ENCODE measurements at places on chromosomes 6 and 20. TPM values are rescaled to one million over a fixed set of nuclear protein-coding genes. Genes with fewer than 3 reads are reported as not detected.

GRCh38 chr20:32727683-32728082, 15.6 kb downstream of the COMMD7 start:
- no peaks in the 10 kb centered on the region for H3K27me3 ChIP-seq
- DNase-seq: no peak
- H3K4me1 ChIP-seq: peaks cover 7% of the 10 kb centered on the region
- H3K27ac ChIP-seq: no peak overlapping the region
- no peak overlapping the region for H3K4me3 ChIP-seq
- no peaks in the 10 kb centered on the region for H3K36me3 ChIP-seq

GRCh38 chr6:165636402-165637048, 26.5 kb downstream of the PDE10A start:
- H3K4me3 ChIP-seq: no peak overlapping the region
- no peaks in the 10 kb centered on the region for H3K36me3 ChIP-seq
- H3K27me3 ChIP-seq: peaks cover 4% of the 10 kb centered on the region
- DNase-seq: no peak

DNA sequence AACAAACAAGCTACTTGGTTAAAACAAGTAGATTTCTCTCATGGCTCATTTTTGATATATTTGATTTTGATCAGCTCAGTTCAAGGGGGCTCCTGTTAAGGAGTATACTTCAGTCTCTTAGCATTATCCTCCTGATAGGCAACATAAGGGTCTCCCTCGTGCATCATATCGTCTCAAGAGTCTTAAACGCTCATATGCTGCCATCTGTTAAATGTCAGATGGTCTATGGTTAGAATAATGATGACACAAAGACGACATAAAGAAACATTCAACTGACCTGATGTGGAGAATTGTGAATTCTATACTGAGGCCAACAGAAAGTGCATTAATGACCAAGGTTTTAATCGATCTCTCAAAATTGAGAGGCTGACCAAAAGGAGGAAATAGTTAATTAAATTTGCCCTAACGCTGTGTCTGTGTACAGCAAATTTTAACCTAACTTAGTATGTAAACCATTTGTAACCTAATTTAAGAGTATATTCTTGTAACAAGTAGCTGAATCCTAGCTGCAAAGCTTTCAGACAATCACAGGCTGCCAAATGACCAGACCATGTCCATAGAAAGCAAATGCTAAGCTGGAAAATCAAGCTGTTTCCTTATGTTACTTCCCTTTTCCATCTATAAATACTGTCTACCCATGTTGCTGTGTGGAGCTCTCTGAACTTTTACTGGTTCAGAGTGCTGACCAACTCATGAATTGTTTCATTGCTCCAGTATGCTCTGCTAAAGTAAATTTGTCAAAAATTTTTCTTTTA, 1688.5 kb downstream of the GRIK2 start:
- H3K27me3 ChIP-seq: no peaks in the 10 kb centered on the region
- no peaks in the 10 kb centered on the region for H3K4me1 ChIP-seq

DNA sequence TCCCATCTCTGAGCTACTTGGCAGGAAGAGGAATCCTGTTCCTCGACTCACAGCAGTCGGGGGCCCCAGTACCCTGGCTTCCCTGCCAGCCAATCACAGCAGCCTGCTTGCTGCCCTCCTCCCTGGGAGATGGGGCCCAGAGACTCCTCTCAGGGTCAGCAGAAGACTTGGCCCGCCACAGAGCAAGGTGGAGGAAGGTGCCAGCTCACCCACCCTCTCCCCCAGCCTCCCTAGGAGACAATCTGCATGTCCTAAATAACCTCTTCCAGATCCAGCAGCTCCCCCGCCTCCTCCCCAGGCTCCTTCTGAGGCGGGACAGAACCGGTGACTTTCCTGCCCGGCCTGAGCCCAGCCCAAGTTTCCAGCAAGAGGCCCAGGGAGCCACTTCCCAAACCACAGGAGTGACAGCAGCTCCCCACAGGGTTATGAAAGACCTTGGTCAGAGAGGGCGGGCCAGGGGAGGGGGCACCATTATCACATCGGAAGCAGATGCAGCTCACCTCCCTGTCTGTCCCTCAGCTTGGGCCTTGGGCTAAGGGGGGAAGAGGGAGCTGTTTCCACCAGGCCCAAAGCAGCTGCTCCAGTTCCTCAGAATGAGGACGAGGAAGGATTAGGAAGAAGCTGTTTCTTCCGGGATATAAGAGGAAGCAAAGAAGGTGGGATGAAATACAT, 2.3 kb downstream of the CCND3 start:
- H3K4me1 ChIP-seq: peaks cover 43% of the 10 kb centered on the region
- peaks cover 15% of the 10 kb centered on the region for H3K36me3 ChIP-seq
- no peak overlapping the region for H3K4me3 ChIP-seq
- H3K27ac ChIP-seq: peak overlapping the region; percentile 84
- peak; percentile 29 for DNase-seq

DNA sequence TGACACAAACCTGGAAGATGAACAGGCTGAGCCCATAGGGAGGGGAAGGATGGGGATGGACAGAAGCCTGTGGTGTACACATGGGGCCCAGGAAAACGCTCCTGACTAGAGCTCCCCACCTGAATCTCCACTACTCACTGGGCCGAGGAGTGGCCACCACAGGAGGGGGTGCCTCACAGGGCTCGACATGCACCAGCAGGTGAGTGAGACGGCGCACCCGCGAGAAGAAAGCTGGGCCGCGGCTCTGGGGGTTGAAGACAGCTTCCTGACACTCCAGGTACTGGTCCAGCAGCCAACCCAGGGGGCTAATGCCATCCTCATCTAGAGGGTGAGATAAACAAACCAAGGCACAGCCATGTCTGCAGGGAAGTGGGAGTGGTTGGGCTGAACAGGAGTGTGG, 10.3 kb downstream of the CUL7 start:
- DNase-seq: no peak
- H3K4me3 ChIP-seq: no peak overlapping the region
- no peaks in the 10 kb centered on the region for H3K27me3 ChIP-seq
- no peaks in the 10 kb centered on the region for H3K4me1 ChIP-seq
- peaks cover 17% of the 10 kb centered on the region for H3K36me3 ChIP-seq

- no peaks in the 10 kb centered on the region for H3K36me3 ChIP-seq
- peaks cover 12% of the 10 kb centered on the region for H3K4me1 ChIP-seq
- peak overlapping the region; percentile 8 for H3K27ac ChIP-seq
- DNase-seq: no peak
Observed at GRCh38 chr6:112036088-112036637, 17.7 kb upstream of the CCN6 start.

DNA sequence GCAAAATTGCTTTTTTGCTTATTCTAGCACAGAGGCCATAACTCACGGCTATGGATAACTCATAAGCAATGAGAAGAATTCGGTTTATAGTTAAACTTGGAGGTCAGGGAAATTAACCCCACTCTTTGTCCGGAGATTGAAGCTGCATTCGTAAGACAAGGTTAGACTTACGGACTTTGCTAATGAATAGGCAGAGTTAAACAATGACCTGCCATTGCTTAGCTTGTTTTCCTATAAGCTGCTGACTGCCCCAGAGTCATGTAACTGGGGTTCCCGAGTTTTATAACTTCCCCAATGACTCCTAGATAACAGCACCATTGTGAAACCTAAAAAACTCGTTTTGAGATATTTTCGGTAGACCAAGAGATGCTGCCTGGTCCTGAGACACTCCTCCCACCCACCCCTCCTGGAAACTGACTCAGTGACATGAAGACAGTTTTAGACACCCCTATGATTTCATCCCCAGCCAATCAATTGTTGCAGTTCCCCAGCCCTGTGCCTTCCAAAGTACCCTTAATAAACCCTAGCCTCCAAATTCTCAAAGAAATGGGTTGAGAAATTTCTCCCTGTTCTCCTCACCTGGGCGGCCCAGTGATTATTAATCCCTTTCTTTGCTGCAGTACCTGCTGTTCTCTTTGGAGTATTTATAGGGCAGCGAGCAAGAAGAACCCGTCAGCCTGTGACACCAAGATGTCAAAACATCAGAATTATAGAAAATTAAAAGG, 33.1 kb upstream of the MCUR1 start:
- H3K27ac ChIP-seq: no peak overlapping the region
- DNase-seq: no peak
- no peak overlapping the region for H3K4me3 ChIP-seq
- no peaks in the 10 kb centered on the region for H3K36me3 ChIP-seq
- no peaks in the 10 kb centered on the region for H3K4me1 ChIP-seq

DNA sequence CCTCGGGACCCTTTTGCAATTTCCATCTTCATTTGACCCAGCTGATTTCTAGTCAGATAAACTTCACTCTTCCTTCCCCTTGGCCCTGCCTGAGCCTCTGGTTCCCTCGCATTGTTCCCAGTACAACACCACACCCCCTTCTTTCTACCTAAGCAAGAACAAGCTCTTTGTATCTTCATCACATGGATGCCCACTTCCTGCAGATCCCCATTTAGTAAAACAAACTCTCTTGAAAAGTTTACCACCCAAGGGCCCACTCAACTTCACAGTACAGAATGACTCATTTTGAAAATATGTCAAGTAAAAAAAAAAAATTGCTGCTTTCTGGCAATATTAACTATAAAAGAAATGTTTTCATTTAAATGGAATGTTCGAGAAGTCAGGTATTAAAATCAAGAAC, 5.2 kb downstream of the FAXC start:
- no peaks in the 10 kb centered on the region for H3K4me1 ChIP-seq
- no peak overlapping the region for H3K4me3 ChIP-seq
- no peak overlapping the region for H3K27ac ChIP-seq
- H3K27me3 ChIP-seq: peaks cover 7% of the 10 kb centered on the region

GRCh38 chr6:17448165-17448564, 54.8 kb downstream of the CAP2 start:
- H3K4me1 ChIP-seq: no peaks in the 10 kb centered on the region
- H3K36me3 ChIP-seq: no peaks in the 10 kb centered on the region
- no peak overlapping the region for H3K27ac ChIP-seq

GRCh38 chr20:62835931-62836861, 19.3 kb downstream of the COL9A3 start:
- H3K36me3 ChIP-seq: no peaks in the 10 kb centered on the region
- no peak overlapping the region for H3K4me3 ChIP-seq
- peaks cover 35% of the 10 kb centered on the region for H3K4me1 ChIP-seq

DNA sequence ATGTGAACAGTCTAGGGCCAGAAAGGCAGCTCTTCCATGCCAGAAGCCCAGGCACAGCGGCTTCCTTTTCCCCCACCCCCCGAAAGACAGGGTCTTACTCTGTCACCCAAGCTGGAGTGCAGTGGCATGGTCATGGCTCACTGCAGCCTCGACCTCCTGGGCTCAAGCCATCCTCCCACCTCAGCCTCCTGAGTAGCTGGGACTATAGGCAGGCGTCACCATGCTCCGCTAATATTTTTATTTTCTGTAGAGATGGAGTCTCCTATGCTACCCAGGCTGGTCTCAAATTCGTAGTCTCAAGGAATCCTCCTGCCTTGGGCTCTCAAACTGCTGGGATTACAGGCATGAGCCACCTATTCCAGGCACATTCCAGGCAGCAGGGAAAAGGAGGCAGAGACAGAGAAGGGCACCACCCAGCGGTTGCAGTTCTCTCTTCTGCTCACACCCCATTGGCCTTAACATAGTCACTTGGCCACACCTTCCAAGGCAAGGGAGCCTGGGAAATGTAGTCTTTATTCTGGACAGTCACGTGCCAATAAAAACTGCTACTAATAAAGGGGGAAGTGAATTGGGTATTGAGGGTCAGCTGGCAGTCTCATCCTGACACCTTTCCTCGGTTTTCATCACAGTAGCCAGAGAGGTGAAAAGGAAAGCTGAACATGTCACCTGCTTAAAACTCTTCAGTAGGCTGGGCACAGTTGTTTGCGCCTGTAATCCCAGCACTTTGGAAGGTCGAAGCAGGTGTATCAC, 205.9 kb downstream of the ZMYND8 start:
- no peaks in the 10 kb centered on the region for H3K27me3 ChIP-seq
- no peak overlapping the region for H3K27ac ChIP-seq
- H3K4me3 ChIP-seq: no peak overlapping the region
- H3K4me1 ChIP-seq: no peaks in the 10 kb centered on the region

GRCh38 chr6:154245506-154245905, 111.1 kb downstream of the IPCEF1 start:
- no peak overlapping the region for H3K4me3 ChIP-seq
- DNase-seq: no peak
- H3K27me3 ChIP-seq: no peaks in the 10 kb centered on the region
- H3K36me3 ChIP-seq: no peaks in the 10 kb centered on the region
- H3K4me1 ChIP-seq: no peaks in the 10 kb centered on the region

DNA sequence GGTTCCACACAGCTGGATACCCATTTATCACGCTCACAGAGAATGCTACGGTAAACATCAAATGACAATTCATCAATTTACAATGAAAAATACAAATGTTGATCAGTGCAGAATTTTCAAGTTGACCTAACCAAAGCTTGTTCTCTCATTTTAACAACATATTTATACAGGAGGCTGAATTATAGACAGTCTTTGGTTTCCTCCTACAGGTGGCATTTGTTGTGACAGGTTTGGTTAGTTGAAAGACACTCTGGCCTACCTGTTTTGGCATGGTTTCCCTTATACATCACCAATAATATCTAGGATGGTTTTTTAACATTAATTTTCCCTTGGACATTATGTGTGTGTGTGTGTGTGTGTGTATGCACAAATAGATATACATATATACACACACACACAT, 642.5 kb upstream of the MMS22L start:
- H3K36me3 ChIP-seq: no peaks in the 10 kb centered on the region
- H3K4me3 ChIP-seq: no peak overlapping the region
- no peak overlapping the region for H3K27ac ChIP-seq
- no peaks in the 10 kb centered on the region for H3K27me3 ChIP-seq
- no peaks in the 10 kb centered on the region for H3K4me1 ChIP-seq

The RNF144B gene
- 1.4 TPM for total RNA-seq

The HLA-DPB1 gene
- total RNA-seq: 59.1 TPM

The ANKEF1 gene
- 0.60 TPM for total RNA-seq

All from transverse colon (tissue), 4 donors.